ENCODE measurements at places on chromosomes 1 and 21.

- DNase-seq, result no peak
Observed at GRCh38 chr1:236161230-236161629, 18.9 kb downstream of the GPR137B start.

DNA sequence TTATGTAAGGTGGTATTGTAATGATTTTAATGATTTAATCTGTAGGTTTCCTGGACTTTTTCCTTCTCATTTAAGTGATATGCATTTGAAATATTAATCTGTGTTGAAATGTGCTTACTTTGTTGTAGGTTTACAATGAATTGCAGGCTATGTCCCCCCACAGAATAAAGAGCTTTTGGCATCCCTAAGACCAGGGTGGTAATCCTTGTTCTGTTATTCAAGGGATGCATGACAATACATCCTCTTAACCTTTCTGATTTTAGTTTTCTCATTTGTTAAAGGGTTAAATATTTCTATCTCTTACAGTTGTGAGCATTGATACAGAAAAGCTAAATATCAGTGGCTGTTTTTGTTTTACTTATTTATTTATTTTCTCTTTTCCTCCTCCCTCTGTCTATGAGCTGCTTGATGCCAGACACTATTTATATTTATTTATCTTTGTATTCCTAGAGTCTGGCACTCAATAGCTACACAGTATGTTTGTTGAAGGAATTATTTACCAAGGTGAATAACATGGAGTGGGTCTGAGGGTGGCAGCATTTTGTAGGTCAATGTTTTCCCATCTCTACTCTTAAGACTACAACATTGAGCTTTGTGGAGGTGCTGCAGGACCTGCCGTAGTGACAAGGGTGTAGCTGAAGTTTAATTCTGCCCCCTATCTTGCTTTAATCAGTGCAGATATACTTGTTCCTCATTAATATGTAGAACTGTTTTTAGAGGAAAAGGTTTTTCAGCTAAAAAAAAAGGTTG, 19.9 kb upstream of the ADGRL2 start:
- DNase-seq, result no peak

DNA sequence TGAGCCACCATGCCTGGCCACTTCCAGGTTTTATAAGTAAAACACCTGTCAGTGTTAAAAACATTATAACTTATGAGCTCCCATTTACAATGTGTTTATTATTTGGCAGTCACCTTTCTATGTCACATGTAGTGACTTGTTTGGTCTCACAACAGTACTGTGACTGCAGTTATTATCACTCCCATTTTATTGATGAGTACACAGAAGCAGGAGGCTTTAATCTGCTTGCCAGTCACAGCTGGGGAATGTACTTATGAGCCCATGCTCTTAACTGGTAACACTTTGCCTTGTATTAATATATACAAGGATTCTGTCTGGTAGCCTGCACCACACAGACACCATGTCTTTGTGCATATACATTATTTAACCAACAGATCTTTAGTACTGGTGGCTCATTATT, 31.1 kb upstream of the BACH1 start:
- no peak for DNase-seq

DNA sequence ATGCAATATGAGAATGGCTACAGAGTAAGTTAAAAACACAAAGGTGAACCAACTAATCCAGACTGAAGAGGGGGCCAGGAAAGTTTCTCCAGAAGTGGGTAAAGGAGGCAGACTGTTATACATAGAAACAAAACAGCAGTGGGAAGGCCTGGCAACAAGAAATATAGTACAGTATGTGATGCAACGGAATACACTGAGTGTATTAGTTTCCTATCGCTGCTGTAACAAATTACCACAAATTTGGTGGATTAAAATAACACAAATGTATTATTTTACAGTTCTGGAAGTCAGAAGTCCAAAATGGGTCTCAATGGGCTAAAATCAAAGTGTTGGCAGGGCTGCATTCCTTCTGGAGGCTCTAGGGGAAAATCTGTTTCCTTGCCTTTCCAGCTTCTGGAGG, 95.2 kb downstream of the ZSWIM5 start:
- DNase-seq, result no peak

DNA sequence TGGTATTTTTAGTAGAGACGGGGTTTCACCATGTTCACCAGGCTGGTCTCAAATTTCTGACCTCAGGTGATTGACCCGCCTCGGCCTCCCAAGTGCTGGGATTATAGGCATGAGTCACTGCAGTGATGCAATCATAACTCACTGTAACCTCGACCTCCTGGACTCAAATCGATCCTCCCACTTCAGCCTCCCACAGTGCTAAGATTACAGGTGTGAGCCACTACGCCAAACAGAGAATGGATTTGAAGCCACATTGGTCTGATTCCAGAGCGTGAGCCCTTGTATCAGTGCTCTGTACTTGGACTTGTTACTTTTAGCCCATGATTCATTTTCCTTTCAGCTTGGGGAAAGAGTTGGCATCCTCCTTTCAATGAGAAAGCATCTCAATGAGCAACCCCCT, 14.9 kb upstream of the ZNF683 start:
- DNase-seq, result peak; percentile 33

GRCh38 chr1:171910786-171911185, 69.5 kb downstream of the DNM3 start:
- DNase-seq, result no peak

- DNase-seq, result no peak
Observed at GRCh38 chr1:248402748-248403147, at the start of gene OR2T1. OR2T1 (plus strand) TSS chr1:248403048; CDS start chr1:248406148, 3,100 bp downstream.

DNA sequence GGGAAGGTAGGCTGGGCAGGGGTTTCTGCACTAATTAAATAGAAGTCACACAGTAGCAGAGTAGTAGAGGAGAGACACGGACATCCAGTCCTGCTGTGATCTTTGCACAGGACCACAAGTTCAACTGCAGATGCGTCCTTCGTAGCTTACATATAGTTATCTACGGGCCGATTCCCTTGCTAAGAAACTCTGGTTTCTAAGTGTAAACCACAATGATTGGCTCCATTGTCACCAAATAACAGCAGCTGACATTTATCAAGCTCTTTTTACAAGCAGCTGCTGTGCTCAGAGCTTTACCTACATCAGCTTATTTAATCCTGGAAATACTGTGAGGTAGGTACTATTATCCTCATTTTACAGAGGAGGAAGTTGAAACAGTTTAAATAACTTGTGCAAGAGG, 3.1 kb downstream of the SLC45A3 start:
- DNase-seq, result no peak

GRCh38 chr1:245444945-245445344, 290.2 kb downstream of the KIF26B start:
- DNase-seq, result peak; percentile 61

DNA sequence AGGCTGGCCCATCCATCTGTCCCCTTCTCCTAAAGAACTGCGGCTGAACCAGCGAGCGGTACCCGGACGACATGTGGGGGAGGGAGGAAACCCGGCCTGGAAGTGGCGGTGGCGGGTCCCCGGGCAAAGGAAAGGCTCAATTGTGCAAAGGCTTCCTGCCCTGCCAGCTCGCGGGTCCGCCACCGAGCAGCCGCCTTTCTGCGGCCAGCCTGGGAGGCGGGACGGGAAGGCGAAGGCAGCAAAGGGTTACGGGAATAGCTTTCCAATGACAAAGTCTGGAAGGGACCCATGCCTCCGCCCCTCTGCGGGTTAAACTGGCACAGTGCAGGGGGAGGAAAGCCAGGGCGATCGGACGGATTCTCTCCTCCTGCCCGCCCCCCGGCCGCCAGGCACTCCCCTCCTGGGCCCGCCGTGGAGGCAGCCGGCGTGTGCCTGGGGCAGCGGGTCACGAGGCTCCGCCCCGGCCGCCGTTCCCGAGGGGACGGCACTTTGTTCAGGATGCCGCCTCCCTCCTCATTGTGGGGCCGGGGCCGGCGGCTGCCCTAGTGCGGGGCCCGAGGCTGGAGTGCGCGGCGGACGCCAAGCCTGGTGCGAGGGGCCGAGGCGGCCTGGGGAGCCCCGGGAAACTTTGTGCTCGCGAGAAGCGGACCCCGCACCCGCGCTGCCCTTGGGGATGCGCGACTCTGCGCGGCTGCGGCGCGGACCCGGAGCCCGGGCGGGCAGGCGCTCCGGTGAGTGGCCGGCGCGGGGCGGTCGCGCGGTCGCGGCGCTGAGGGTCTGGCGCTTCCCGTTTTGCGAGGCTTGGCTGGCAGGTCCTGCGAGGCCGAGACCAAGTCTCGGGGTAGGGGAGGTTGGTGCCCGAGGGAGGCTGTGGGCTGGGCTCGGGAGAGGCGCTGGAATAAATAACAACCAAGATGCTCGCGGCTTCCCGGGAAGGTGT, at the start of gene NAV1:
Gene NAV1 (plus strand): TSS at position 516 of the 940 bp plus-strand sequence. CDS start 83,758 bp downstream, outside the sequence.
- peak; percentile 94 for DNase-seq

DNA sequence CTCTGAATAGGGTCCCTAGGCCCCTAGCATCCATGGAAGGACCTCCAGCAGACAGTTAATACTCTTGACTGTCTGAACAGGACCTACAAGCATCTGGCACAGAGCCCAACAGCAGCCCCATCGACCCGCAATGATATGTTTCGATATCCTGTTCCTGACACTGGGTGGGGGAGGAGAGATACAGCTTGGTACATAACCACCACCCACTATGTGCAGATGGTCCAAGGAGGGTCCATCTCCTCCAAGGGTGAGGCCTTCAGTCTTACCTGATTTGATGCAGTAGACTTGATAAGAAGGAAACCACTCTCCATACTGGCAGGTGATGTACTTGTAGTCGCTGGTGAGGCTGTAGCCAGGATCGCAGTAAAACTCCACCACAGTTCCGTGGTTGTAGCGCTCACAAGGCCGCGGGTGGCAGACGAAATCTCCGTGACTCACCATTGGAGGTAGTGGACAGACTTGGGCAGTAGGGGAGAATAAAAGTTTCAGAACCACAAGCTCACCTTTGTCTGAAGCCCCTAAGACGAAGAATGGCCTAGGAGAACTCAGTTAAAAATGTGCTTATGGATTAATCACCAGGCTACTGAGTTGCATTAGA, 86.0 kb upstream of the TLR5 start:
- DNase-seq, result no peak

GRCh38 chr21:41070284-41070683, 97.7 kb upstream of the BACE2 start:
- no peak for DNase-seq

DNA sequence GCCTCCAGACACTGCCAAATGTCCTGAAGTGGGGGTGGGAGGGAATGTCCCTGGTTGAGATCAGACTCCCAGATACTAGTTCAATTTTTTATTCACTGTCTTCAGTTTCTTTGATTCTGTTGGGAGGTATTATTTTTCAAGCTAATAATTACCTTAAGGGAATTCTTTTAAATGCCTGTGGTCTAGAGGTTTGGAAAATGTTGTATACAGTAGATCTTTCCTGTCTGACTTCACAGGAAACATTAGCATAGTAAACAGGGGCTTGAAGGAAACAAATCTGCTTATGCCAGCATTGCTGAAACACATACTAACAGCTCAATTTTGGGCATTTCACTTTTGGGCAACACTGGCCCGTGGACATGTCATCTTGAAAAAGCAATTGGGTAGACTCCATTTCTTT, 84.3 kb upstream of the HP1BP3 start:
- no peak for DNase-seq

- no peak for DNase-seq
Observed at GRCh38 chr1:24905355-24905978, 24.6 kb downstream of the RUNX3 start.

GRCh38 chr1:22530715-22531114, 32.6 kb upstream of the EPHA8 start:
- no peak for DNase-seq

DNA sequence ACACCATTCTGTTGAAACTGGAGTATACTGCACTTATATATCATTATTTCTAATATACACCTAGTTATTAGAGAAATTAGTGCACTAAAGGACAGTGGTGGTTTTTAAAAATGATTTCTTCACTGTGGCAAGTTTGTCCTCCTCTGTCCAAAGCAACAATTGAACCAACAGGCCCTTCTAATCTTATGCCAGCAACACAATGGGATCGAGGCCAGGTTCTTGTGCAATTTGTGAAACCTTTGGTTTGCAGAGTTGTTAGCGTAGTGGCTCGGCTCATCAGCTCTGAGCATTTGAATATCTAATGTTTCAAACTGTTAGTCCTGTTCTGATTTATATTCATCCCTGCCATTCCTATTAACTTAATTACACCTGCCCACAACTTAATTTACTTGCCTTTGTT, 9.9 kb upstream of the LRRC39 start:
- DNase-seq, result peak; percentile 44

GRCh38 chr1:53126495-53126894, 15.9 kb downstream of the SLC1A7 start:
- no peak for DNase-seq

- DNase-seq, result peak; percentile 20
Observed at GRCh38 chr1:111770916-111771315, 15.2 kb downstream of the DDX20 start.

DNA sequence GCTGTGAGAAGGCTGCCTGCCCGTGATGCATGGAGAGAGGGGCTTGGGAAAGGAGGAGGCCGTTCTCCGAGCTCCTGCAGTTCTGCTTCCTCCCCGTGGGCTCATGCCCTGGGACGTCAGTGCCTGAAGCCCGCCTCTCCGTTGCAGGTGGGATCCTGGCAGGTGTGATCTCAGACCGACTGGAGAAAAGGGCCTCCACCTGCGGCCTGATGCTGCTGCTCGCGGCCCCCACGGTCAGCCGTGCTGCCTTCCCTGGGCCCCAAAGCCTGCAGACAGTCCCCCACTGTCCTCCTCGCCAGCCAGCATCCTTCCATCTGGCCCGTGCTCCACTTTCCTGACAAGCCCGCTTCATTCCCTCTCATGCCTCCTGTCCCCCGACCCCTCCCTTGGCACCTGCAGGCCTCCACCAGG, 50.9 kb downstream of the SLC37A1 start:
- no peak for DNase-seq

GRCh38 chr1:76176000-76176399, 101.5 kb downstream of the ST6GALNAC3 start:
- DNase-seq, result no peak

GRCh38 chr1:25066256-25066655, 136.2 kb upstream of the RUNX3 start:
- peak; percentile 28 for DNase-seq

- DNase-seq, result peak; percentile 63
Observed at GRCh38 chr21:33767236-33767635, 124.9 kb downstream of the ITSN1 start.

- no peak for DNase-seq
Observed at GRCh38 chr1:103582464-103582863, 11.1 kb downstream of the AMY2B start.

DNA sequence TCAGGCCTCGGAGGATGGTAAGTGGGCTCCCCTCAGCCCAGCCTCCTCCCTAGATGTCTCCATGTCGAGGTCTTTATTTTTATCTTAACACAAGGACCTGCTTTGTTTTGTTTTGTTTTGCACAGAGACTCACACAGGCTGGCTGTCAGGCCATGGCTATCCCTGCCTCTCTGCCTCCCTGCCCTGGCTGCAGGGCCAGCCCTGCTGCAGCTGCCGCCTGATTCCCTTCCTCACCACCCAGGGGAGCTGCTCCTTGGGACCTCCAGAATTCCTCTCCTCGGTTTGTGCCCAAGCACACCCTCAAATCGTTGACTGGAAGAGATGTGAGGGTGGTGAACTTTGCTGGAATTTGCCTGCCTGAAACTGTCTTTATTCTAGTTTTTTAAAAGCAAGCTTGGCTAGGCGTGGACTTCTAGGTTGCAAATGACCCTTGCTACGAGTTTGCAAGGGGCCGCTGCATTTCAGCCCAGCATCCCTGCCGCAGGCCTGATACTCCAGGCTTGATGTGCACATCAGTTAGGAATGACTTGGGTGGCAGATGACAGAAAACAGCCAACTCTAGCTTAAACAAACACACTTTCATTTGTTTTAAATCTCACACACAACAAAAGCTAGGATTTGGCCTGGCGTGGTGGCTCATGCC, 37.1 kb downstream of the WNT9A start:
- DNase-seq, result no peak
